Activated naive CD4-positive, alpha-beta T cell treated with anti-CD3 and anti-CD28 coated beads for 36 hours (primary cell): ENCODE measurements at places on chromosomes 3 and 15. TPM values are rescaled to one million over a fixed set of nuclear protein-coding genes. Genes with fewer than 3 reads are reported as not detected.

Gene ATP2B2
- not detected for total RNA-seq

Gene LRRC2
- total RNA-seq, result not detected

Gene MKRN3
- 2.5 TPM for total RNA-seq

Gene ITIH4
- 1.6 TPM for total RNA-seq

Gene ECE2
- not detected for total RNA-seq

Gene CLDN16
- not detected for total RNA-seq

Gene MGA
- 28.3 TPM for total RNA-seq

Gene SCAANT1
- total RNA-seq, result not detected

Gene HYPK
- total RNA-seq, result 19.6 TPM

Gene ADGRG7
- total RNA-seq, result not detected

Gene SYNPR
- total RNA-seq, result not detected

Gene GP9
- not detected for total RNA-seq

Gene ZNF660
- total RNA-seq, result 0.48 TPM

Gene SUMF1
- total RNA-seq, result 5.0 TPM

Gene CCR3
- not detected for total RNA-seq

Gene GOLGA6L9
- 1.8 TPM for total RNA-seq

Gene SLC15A2
- total RNA-seq, result 1.5 TPM

Gene PSTPIP1
- 102 TPM for total RNA-seq
